ENCODE measurements at places on chromosomes 1 and 21. TPM values are rescaled to one million over a fixed set of nuclear protein-coding genes. Genes with fewer than 3 reads are reported as not detected.

INAVA gene
- 0.12 TPM for total RNA-seq

NES gene
- 33.1 TPM for total RNA-seq

GPR25 gene
- total RNA-seq = not detected

TEKT2 gene
- total RNA-seq = not detected

REN gene
- total RNA-seq = not detected

AGMAT gene
- total RNA-seq = 0.65 TPM

RPE65 gene
- total RNA-seq = not detected

LCE1B gene
- not detected for total RNA-seq

FCRL2 gene
- total RNA-seq = 0.56 TPM

RPS6KC1 gene
- total RNA-seq = 22.6 TPM

RLF gene
- 19.7 TPM for total RNA-seq

ADAMTS4 gene
- 49.0 TPM for total RNA-seq
